Hematopoietic multipotent progenitor cell (in vitro differentiated cells): ENCODE measurements at places on chromosomes 6 and 20. TPM values are rescaled to one million over a fixed set of nuclear protein-coding genes. Genes with fewer than 3 reads are reported as not detected.

The CFAP206 gene
- total RNA-seq: under 0.01 TPM

The VSTM2L gene
- total RNA-seq: not detected

The SYTL3 gene
- 6.5 TPM for total RNA-seq

The EDN3 gene
- not detected for total RNA-seq

The MAP7 gene
- total RNA-seq: 30.4 TPM

The GLO1 gene
- 28.8 TPM for total RNA-seq

The ARMH2 gene
- 0.54 TPM for total RNA-seq

GRCh38 chr6:96963809-96964208 lies 39.3 kb downstream of the KLHL32 start:
- DNase-seq: no peak

GRCh38 chr6:134508862-134509498 lies 191.1 kb upstream of the SGK1 start:
- DNase-seq: no peak

- no peak for DNase-seq
Measured at GRCh38 chr6:156794546-156795354, 17.6 kb downstream of the ARID1B start.

DNA sequence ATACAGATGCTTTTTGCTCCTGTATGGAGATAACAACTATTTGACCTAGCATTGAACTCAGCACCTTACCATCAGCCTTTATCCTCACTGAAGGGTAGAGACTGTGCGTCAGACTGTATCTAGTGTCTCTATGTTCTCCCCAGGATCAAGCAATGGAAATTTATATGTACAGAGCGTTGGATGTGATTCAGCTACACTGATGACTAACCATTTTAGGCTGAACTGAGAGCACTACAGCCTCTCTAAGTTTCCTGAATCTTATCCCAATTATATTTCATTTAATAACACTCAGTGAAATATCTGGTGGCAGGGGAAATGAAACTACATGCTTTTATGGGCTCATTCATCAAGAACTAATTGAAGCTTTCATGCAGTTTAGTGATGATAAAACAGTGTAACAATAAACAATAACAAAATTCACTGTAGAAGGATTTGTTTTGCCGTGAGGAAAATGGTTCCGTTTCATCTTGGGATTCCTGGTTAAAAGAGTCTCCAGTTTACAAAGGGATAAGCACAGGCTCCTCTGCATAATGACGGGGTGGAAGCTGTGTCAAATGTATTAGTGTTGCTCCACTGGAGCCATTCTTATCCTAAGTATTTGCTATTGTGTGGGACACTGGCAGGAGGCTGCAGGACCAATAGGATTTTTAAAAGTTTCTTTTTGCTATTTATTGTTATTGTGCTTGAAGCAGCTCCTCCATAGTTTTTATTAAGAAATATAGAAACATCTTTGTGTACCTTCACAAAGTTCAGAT lies 567.6 kb upstream of the MMS22L start:
- no peak for DNase-seq
